Kasumi-1 (cell line): ENCODE measurements at places on chromosomes 2 and 18.
A peak's percentile ranks its signal among the peaks of the same experiment; 100 is the strongest.

GRCh38 chr2:75100011-75100800, 99.1 kb downstream of the TACR1 start:
- DNase-seq = no peak

- DNase-seq = no peak
Observed at GRCh38 chr2:1610096-1610485, 134.2 kb downstream of the PXDN start.

DNA sequence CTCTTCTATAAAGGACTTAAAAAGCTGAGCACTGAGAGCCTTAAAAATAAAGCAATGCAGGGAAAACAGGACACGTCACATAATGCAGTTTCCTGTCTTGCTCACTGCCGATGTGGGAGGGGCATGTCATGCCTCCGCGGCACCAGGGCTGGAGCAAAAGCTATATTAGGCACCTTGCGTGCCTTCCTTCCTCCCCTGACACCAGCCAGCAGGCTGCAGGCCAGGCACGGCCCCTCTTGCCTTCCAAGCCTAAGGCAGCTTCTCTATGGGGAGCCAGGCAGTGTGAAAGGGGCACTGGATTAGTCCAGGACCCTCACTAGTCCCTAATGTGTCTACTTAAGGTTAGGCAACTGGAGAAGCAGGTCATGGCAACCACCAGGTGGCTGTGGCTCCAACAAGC, 26.3 kb downstream of the MRPL35 start:
- DNase-seq = peak; percentile 87

DNA sequence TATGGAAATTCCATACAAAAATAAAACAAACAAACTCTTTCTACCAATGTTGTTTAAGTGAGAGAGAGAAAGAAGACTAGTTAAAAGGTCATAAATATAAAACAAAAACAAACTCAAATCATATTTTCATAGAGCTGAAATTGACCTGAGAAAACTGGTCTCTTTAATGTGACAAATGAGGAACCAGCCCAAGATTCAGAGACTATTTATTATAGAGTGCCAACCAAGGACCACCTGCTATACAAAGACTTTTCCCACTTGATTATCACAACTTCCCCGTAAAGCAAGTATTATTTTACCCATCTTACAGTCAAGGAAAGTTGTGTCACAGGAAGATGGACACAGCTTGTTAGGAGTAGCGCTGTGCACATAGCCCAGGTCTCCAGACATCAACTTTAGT, 13.3 kb downstream of the ANKRD44 start:
- peak; percentile 53 for DNase-seq

- DNase-seq = peak; percentile 6
Observed at GRCh38 chr2:42755191-42755880, 8.6 kb downstream of the OXER1 start.

DNA sequence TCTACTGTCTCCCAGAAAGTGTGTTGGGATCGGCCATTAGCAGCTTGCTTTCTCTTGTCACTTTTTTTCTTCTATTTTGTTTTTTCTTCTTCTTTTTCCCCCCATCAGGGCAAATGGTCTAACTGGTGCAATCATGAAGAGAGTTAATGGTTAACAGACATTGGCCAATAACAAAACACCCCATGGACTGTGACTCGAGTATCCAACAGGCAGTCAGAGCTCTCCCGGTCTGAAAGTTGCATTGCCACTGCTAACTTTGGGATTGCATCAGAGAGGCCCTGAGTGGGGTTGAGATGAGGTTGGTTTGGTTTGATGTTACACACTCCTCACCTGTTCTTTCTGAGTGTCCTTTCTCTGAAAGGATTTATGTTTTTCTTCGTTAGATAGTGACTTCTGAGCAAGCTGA, 12.9 kb upstream of the SNORC start:
- DNase-seq = no peak

DNA sequence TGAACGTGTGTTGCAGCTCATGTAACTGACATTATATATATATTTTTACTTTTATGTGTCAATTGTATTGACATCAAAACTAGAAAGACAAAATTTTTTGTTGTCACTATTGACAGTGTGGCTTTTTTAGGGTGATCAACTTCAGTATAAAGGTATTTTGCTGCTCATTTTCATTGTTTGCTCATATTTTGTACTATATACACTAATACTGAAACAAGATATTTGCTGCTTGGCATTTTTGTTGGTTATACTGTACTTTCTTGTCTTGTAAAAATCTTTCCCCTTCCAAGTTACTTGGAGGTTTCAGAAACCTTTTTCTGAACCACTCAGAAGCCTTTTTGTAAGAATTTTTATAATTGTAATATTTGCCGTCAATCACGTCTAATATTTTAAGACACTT, 16.5 kb downstream of the AFTPH start:
- DNase-seq = no peak

DNA sequence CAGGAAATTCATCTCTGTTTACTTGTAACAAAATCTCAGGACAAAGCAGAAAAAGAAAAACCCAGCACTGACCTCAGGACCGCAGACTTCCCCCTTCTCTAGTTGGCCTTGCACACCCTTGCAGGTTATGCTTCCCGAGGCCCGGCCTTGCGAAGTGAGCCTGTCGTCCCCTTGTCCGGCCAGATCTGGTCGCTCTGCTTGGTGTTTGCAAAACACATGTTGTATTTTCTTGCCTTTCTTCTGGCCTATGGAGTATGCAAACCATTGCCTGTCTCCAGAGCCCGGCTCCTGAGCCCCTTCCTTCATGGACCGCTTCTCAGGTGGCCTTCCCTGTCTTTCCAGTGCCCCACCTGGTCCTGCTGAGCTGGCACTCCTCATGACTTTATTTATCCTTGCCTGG, 4.8 kb downstream of the IMPA2 start:
- no peak for DNase-seq

DNA sequence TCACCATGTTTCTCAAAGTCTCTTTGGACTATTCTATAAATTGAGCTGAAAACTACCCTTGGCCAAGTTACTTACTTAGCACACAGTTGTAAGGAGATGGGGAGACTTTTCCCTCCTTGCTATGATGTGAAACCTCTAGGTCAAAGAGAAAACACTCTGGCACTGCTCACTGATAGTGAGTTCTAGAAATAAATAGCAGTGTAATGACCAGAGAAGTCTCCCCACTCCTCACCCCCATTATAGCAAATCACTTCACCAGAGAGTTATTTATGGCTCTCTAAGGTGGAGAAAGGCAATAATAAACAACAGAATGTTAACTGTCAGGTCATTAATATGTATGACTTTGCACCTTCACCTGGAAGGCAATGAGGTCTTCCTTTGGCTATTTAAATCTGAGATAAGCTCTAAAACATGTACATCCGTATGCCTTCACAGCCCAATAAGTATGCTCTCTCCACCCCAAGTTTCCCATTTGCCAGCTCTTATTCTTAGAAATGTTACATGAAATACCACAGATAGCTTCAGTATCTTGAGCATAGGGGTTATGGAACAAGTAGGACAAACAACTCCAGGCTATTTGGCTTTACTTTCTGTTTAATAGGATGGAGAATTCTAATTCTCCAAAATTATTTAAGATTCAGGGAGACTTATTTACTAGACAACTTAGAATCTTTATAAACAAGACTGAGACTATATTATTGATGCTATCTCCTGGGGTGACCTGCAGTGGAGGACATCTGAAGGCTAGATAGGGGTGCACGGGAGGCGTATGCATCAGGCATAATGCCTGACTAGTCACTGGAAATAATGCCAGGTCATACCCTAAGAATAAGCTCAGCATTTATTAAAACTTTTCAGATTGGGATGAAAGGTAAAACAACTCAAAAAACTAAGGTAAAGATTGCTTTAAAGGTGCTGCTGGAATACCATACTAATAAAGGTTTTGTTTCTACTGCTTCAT, 65.3 kb upstream of the DTNB start:
- DNase-seq = no peak

DNA sequence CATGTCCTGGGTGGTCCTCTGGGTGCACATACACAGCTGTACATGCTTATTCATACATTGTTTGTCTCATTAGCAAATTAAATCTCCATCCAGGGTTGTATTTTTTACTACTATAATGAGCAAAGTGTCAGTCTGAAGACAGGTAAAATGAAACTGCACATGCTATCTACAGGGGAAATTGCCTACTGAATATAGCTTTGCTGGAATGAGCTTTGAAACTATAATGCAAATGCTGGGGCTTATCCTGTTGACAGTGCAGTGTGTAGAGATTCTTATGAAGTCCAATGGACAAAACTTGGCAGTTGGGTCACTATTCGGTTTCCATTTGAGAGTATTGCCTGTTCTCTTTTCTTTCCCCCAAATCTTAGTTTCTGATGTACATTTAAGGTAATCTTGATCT, 292.8 kb upstream of the LRP1B start:
- no peak for DNase-seq

- DNase-seq = no peak
Observed at GRCh38 chr2:160687629-160688028, 194.0 kb upstream of the RBMS1 start.

DNA sequence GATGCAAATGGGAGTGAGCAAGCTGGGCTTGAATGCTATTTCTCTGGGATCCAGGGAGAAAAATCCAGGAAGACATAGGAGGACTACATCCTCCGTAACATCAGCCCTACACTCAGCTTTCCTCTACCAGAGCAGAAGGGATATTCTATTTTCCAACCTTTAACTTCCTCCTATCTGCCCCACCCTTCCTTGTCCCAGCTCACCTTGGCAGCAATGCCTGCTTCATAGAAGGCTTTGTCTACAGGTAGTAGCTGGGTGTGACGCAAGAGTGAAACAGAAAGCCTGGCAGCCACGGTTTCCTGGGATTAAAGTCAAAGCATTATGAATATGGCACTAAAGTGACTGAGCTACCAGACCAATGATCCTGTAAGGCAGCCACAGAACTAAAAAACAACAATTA, 3.9 kb downstream of the KRTCAP3 start:
- no peak for DNase-seq

GRCh38 chr18:59264651-59265245, 8.5 kb downstream of the RAX start:
- no peak for DNase-seq

GRCh38 chr2:28155627-28156026, 237.0 kb upstream of the FOSL2 start:
- DNase-seq = peak; percentile 28

DNA sequence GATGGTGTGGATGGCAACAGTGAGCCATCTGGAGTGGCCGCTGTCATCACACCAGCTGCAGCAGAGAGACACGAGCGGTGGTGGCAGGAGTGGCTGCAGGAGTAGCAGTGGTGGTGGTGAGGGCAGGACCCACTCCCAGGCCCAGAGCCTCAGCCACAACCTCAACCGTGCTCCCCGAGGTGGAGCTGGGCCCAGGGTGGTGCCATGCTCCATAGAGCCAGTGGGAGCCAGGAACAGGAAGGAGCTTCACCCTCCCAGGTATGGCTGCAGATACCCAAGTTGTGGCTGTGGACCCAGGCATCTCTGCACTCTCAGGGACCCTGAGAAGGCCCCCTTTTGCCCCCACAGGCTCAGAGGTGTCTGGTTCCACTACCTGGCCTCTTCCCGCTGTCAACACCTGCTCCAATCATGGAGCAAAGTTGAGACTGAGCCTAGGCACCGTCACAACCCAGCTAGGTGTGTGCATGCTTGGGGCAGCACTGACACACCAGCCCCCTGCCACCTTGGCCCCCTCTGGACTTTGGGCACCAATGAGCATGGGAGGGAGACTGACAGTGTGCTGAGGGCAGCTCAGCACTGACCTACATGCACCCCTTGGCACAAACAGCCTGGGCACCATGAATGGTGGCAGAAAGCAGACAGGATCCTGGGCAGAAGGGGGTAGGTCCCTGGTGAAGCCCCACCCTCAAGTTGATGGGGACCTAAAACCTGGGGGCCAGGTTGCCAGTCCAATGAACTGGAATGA, 188.9 kb downstream of the NDUFA10 start:
- DNase-seq = no peak

DNA sequence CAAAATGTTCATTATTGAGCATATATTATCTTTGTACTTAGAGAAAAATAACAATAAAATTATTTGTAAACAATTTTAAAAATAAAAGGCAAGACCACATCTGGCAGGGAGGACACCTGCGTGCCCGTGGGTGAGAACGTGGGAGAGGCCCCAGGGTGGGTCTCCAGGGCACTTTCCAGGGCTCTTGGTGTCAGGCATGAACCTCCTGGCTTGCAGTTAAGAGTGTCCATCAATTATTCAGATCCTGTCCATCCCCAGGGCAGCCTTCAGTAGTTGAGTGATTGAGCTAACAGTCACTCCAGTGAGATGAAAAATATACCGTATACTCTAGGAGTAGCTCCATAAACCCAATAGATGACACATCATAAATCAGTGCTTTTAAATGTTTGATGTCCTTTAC, 49.7 kb downstream of the TPO start:
- DNase-seq = no peak

DNA sequence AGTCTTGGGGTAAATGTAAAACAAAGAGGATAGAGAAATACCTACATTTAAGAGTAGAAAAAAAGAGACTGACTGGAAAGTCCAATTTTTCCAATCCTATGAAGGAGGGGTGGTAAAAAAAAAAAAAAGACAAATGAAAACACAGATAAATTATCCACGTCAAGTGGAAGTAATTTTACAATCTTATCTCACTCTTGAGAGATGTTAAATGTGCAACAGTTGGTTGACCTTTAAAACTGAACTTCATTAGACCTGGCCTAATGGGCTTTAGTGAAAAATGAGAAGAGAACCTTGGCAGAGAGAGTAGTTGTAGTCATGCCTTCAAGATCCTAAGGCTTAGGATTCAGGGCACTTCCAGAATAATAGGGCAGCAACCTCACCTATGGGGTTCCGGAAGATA, 20.4 kb downstream of the GALNT3 start:
- no peak for DNase-seq

DNA sequence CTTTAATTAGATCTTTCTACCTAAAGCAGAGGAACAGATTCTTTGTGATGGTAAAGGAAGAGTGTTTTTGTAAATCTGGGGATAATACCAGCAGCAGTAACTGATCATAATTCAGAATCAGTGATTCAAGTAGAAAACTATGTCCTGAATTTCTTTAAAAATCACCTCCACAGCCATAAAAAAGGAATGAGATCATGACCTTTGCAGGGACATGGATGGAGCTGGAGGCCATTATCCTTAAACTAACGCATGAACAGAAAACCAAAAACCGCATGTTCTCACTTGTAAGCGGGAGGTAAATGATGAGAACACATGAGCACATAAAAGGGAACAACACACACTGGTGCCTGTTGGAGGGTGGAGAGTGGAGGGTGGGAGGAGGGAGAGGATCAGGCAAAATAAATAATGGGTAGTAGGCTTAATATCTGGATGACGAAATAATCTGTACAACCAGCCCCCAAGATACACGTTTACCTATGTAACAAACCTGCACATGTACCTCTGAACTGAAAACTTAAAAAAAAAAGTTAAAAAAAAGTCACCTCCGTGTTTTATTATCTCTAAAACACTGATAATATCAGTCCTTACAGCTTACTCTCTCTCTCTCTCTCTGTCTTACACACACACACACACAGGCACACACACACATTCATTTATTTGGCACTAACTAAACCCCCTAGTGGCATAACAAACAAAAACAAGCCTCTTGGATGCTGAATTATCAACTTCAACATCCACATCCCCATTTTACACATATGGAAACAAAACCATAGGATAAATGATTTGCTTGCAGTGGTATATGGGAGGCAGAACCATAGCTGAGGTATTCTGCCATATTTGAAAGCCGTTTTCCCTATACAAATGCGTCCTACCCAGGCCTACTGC, 1.4 kb downstream of the TM4SF20 start:
- DNase-seq = no peak
